NK-92 treated with Interleukin-12 subunit alpha and Interleukin-12 subunit beta, amount 100 ng/mL, for 24 hours (cell line): ENCODE measurements at places on chromosomes 7 and 10.

DNA sequence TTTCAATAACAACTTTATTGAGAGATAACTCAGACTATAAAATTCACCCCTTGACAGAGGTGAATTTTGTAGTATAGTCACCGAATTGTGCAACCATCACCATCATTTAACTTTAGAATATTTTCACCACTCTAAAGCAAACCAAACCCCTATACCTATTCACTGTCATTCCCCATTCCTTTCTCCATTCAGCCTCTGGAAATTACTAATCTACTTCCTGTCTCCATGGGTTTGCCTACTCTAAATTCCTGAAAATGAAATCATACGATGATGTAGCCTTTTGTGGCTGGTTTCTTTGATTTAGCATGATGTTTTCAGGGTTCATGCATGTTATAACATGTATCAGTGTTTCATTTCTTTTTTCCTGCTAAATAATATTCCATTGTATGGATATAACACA is 15.6 kb upstream of the LMTK2 start:
- DNase-seq = no peak

GRCh38 chr10:78927257-78927995 is 141.3 kb upstream of the ZMIZ1 start:
- DNase-seq = no peak

DNA sequence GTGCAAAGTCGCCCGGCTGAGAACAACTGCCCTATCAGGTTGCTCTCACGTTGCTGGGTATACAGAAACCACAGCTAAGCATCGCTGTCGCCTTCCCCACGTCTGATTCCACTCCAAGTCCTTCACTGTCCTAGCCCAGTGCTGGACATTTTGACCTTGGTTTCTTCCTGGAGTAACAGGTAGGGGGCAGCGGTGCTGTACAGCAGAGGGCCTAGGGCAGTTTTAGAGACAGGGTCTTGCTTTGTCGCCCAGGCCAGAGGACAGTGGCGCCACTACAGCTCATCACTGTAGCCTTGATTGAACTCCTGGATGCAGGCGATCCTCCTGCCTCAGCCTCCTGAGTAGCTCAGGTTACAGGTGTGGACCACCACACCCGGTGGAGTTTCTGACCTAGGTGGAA is 2.6 kb downstream of the CLDN15 start:
- no peak for DNase-seq

DNA sequence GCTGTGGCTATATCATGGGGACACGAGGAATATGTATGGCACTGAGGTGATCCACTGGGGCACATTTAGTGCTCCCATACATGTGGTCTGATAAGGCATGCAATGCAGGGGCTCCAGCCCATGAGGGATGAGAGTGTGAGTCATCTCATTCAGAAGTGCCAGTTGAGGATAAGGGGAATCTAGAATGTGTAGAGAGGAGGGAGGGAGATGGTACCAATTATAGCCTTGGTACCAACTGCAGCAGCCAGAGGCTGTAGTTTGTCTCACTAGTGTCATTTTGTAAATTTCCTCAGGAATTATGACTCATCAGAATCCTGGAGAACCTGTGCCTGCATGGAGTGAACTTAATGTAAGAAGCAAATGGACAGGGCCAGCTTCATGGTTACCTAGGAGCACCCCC is 46.2 kb downstream of the LAMB4 start:
- no peak for DNase-seq

DNA sequence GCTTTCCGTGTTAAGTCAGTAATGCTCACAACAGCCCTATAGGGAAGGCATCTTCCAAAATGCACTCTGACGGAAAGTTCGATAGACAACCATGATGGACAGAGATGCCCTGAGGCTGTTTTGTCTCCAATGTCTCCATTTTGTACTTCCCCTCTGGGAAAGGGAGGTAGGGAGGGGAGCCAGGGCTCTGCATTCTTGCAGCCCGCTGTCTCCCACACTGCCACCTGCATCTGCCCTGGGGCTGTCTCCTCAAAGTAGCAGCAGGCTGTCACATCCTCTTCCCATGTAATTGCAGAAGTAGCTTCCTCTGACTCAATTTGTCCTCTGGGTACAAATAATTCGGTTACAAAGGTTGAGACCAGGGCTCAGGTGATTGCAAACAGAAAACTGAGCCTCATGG is 131.4 kb downstream of the GPAM start:
- no peak for DNase-seq

DNA sequence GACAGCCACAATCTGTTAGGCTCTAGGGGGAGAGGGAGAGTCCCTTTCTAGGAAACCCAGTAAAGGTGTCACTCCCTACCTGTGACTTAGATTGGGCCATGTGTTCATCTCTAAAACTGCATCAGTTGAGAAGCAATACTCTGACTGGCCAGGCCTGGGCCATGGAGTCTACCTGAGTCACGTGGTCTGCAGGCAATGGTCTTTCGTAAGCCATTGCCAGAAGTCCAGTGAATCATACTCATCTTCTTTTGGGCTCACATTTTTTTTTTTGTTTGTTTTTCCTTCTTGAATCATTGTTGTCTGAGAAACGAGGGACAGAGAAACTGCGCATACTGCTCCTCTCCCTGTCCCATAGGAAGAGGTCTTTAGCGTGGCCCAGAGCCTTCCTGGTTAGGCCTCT is 215.6 kb downstream of the CCSER2 start:
- DNase-seq = no peak
